Dorsolateral prefrontal cortex (tissue), 122 donors: ENCODE measurements at places on chromosomes 3 and 15.

DNA sequence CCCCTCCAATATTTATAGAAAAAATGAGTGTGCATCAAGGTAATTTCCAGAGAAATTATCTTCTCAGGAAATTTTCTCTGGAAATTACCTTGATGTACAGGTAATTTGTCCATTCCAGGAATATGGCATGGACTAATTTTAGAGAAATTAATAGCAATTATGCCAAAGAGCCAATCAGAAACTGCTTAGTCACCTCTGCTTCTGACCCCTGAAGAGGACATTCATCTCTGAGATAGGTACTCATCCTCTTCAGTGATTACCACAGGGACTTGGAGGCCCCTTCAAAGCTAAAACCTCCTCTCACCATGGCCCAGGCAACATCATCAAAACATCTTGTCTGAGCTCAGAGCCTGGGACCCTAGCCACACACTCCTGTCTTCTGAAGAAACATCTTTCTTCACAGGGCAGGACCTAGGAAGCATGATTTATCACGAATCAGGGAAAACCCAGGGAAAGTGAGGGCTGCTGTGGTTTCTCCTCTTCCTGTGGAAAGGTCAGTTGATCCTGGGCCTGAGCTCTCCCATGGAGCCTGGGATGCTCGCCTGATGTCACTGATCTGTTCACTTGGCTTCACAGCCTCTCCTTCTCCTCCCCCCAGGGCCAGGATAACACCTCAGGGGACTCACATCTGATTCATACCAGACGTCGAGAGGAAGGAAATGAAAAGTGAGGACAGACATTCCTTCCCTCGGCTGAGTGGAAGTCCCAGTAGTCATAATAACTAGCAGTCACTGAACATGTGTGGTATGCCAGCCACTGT lies 210.5 kb downstream of the DTWD1 start:
- no peak for DNase-seq

- DNase-seq, result peak; percentile 60
Measured at GRCh38 chr3:149512073-149512782, 37.7 kb downstream of the TM4SF4 start.

GRCh38 chr3:62892951-62893350 lies 17.7 kb upstream of the CADPS start:
- DNase-seq, result no peak

DNA sequence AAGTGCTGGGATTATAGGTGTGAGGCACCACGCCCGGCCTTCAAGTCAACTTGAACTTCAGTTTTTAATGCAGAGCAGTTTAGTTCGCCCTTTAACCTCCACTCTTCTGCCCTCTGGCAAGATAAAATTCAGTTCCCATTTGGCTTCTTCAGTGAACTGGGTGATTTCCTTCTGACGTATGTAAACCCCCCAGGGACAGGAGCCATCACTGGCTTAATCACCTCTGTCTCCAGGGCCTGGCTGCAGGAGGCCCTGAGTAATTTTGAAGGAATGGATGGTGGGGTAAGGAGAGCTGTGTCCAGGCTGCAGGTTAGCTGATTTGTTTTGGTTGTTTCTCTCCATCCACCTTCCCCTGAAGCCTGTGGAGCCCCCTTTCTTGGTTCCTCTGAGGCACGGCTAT lies 11.9 kb downstream of the MCM2 start:
- no peak for DNase-seq

GRCh38 chr3:49647741-49648140 lies 26.4 kb upstream of the APEH start:
- DNase-seq, result no peak

GRCh38 chr3:36444909-36445308 lies 64.6 kb downstream of the STAC start:
- DNase-seq, result no peak

DNA sequence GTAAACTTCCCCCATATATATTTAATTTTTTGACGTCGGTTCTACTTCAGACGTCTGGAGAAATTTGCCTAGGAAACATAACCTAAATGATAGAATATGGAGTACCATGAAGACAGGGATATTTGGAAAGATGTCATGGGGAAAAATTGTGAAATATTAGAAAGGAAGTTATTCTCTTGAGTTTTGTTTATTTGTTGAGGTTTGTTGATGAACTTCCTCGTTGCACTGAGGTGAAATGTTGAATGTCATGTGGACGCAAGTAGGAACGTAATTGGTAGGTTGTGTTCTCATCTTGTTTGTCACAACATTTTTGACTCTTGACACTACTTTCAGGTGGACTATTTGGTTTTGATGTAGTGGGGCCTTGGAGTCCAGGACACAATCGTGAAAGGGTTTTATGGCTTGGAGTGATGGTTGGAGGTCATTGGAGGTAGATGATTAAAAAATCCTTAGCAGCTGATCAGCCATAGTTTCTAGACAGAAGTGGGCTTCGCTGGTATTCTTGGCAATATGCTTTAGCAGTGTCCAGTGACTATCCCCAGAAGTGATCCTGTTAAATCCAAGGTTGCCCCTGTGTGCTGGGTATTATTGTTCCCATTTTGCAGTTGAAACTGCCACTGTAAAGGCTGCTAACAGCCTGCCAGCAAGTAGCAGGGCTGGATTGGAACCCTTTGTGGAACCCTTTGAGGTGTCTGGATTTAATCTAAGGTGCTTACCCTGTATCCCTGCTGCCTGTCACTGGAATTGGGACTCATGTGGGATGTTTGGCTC lies 1.5 kb downstream of the ABHD5 start:
- no peak for DNase-seq

DNA sequence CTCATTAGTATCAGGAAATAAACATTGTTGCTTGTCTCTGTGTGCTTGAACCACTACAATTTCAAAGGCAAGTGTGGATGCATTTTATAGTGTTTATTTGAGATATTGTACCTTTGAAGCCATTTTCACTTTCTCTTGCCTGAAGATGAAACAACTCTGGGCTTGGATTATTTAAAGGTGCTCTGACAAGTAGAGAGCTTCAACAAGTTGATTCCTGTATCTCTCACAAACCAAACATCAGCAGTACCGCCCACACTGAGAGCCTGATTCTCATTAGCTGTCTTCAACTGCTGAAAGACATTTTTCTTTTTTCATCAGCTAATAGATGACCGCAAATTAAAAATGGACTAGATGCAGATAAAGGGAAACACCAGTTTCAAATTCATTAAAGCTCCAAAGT lies 806 bp upstream of the CERS3 start:
- no peak for DNase-seq

DNA sequence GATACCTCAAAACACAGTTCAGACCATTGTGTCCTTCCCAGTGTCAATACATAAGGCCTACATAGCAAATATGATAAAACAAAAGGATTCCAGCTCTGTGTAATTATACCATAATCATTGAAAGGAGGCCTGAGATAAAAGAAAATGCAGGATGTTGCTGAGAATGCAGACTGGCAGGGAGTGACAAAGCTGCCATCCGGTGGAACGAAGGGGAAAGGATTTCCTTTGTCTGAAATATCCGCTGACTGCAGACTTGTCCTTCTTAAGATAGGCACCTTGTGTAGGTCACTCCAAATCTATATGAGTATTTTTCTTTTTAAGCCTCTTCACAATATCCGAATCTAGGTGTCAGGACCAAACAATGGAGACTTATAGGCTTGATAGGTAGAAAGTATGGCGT lies 108.0 kb downstream of the KCNH8 start:
- no peak for DNase-seq

GRCh38 chr15:89206908-89207331 lies 14.5 kb downstream of the RLBP1 start:
- peak; percentile 80 for DNase-seq

DNA sequence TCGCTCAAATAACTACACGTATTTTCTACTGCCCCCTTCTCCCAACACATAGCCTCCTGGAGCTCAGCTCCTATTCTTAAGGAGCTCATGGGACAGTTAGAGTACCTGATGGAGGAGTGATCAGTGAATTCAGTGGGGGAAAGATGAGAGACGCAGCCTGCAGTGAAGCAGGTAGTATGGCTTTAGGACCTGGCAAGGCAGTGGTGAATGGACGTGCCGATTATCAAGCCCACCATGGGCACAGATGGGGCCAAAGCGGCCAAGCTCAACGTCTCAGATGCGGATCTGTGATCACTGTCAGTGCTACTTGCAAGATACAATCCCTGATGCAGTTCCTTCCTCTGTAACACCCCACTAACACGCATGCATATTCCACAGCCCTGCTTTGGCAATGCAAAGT lies 45.8 kb upstream of the ATP2B2 start:
- no peak for DNase-seq

GRCh38 chr3:17081520-17081919 lies 196.8 kb downstream of the PLCL2 start:
- no peak for DNase-seq

- DNase-seq, result no peak
Measured at GRCh38 chr15:62853114-62853840, 189.3 kb upstream of the TPM1 start.

DNA sequence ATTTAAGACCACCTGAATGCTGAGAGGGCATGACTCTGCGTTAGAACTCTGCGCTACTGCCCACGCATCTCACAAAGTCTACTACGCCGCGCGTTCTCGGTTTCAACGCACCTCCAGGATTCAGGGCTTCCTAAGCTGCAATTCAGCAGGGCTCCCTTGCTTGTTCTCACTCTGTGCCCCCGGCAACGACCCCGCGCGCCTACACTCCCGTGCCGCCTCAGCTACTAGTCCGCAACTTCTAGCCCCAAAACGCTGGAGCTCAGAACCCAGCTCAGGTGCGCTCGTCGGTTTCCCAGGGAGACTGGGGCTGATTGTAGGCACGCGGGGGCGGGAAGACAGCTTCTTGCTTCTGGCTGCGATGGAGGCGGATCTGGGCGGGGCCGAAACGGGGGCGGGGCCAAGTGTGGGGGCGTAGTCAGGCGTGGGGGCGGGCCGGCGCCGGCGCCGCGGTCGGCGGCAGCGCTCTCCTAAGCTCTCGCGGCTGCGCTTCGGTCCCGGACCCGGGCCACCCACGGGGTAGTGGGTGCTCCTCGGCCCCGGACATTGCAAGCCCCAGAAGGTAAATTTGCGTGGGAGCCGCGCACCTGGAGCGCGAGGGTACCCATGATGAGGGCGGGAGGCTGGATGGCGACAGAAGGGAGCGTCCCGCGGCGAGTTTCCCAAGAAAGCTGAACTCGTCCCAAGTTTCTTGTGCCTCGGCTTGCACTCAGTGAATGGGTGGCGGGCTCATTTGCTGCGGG lies at the start of gene ARHGEF26:
Gene ARHGEF26, plus strand, starts transcription at position 430 of the 740 bp plus-strand sequence. CDS start 603 bp downstream, outside the sequence.
- peak; percentile 66 for DNase-seq

GRCh38 chr15:66882251-66883020 lies 180.4 kb downstream of the SMAD6 start:
- DNase-seq, result no peak

- DNase-seq, result no peak
Measured at GRCh38 chr3:101259485-101260341, 60.7 kb downstream of the IMPG2 start.

GRCh38 chr3:127413871-127414270 lies 126.0 kb upstream of the PRR20G start:
- DNase-seq, result no peak

- no peak for DNase-seq
Measured at GRCh38 chr3:24845524-24846155, 351.0 kb upstream of the THRB start.

GRCh38 chr15:92906563-92907081 lies 6.5 kb downstream of the CHD2 start:
- DNase-seq, result no peak

DNA sequence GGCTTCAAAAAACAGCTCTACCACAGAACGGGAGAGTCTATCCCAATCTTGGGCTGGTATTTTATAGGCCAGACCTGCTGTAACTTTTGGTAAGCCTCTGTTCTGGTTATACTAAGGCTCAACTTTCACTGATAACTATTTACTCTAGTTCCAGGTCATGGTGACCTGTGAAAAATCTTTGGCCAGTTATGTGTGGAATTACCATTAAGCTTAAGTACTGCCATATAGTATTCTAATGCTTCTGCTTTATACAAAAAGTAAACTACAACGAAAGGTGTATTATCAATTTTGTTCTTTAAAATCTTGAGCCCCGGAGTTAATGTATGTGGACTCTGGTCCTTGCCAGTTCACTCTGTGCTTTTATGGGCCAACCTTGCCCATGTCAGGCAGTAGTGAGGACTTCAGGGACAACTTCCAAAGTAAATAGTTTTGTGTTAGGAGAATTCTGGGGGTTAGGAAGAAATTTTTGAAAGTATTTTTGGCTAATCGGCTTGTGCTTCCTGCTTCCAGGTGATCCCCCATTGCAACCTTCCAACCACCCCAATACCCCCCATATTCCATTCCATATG lies 6.4 kb downstream of the SIAH2 start:
- no peak for DNase-seq

GRCh38 chr15:87877114-87877810 lies 379.3 kb downstream of the NTRK3 start:
- no peak for DNase-seq

DNA sequence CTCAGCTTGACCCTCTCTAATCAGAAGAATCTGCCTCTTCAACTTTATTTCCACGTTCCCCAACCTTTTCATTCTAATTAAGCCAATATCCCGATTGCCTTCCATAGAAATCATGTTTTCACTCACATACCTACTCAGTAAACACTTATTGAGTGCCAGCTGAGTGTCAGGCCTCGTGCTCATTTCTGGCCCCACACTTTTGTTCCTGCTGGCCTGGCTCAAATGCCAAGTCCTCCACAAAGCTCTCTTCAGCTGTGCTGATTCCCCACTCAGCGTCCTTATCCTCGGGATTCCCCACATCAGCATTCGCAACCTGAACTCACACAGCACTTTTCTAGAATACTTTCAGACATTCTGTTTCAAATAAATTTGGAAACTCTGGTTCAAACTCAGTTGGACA lies 68.9 kb downstream of the THBS1 start:
- no peak for DNase-seq

DNA sequence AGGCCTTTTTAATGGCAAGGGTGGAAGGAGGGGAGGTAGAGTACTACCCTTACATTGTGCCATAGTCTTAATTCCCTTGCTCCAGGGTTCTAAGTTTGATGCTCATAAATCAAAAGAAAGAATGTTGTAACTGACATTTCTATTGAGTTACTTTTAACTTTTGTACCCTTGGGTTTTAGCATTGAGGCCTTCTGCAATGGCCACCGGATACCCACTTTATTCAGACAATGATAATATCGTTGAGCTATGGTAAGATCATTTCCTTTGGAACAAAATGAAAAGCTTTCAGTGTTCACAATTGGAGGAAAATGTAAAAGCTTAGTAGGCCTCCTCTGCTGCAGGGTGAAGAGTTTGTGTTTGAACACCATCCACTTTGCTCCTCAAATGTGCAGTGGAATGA lies 16.8 kb downstream of the CGNL1 start:
- no peak for DNase-seq

GRCh38 chr3:111591555-111591954 lies 3.6 kb downstream of the ZBED2 start:
- DNase-seq, result no peak

GRCh38 chr15:68775236-68775577 lies 45.5 kb downstream of the ANP32A start:
- DNase-seq, result no peak

GRCh38 chr3:67937498-67938118 lies 283.2 kb upstream of the SUCLG2 start:
- DNase-seq, result no peak
